ENCODE measurements at places on chromosomes 16 and 17.

DNA sequence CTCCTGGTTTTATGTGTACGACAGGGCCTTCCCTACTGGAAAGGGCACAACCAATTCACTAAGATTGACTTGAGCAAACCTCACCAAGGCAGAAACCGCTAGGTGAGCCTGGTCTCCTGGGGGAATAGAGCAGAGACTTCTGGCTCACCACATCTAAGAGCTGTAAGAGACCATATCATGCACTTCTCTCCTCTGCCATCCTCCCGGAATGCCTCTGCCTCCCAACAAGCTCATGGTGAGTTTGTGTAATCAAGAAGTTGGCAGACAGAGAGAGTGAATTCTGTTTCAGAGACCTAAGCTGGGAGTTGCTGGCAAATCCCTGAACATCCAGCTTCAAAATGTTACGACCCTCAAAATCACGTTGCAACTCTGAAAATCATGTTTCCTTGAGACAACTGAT lies 154.8 kb downstream of the SLC39A11 start:
- no peak for DNase-seq

- DNase-seq: no peak
Measured at GRCh38 chr16:77946823-77947222, 75.5 kb upstream of the CLEC3A start.

DNA sequence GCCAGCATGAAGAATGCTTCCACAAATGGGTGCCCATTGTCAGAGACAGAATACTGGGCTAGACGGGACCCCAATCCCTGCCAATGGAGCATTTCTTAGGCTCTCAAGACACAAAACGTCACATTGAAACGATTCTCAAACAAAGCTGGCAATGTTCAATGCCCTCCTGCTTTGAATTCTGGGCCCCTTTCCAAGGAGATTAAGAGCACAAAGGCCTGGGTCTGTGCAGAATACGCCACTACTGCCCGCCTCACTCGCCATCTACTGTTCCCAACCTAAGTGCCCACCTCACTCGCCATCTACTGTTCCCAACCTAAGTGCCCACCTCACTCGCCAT lies 9.7 kb downstream of the CFAP20 start:
- no peak for DNase-seq

- DNase-seq: no peak
Measured at GRCh38 chr17:20172376-20172775, 163.2 kb downstream of the SPECC1 start.

DNA sequence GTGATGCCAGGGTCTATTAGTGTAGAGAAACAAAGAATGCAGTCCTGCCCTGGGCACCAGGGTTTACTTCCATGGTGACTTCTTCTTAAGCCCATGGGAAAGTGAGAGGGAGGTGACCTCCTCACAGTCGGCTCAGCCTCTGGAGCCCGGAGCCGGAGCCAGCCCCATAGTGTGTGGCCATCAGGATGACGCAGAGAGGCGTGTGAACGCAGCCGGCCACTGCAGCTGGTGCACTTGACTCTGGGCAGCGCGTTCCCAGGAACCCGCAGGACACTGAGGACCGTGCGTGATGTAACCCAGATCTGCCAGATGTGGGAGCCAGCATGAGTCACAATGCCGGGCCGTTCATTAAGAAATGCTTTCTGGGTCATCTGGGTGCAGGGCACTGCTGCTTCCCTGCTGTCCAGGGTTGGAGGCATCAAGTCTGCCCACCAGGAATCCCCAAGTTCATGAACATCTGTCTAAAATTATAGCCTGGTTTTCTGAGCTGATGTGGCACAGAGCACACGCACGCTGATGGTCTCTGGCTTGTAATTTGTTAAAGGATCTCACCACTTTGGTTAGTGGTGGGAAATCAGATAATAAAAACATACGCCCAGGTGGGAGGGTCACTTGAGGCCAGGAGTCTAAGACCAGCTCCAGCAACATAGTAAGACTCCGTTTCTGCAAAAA lies 114.1 kb downstream of the PITPNC1 start:
- peak; percentile 45 for DNase-seq

- DNase-seq: no peak
Measured at GRCh38 chr16:57004387-57005250, 15.3 kb downstream of the NLRC5 start.

DNA sequence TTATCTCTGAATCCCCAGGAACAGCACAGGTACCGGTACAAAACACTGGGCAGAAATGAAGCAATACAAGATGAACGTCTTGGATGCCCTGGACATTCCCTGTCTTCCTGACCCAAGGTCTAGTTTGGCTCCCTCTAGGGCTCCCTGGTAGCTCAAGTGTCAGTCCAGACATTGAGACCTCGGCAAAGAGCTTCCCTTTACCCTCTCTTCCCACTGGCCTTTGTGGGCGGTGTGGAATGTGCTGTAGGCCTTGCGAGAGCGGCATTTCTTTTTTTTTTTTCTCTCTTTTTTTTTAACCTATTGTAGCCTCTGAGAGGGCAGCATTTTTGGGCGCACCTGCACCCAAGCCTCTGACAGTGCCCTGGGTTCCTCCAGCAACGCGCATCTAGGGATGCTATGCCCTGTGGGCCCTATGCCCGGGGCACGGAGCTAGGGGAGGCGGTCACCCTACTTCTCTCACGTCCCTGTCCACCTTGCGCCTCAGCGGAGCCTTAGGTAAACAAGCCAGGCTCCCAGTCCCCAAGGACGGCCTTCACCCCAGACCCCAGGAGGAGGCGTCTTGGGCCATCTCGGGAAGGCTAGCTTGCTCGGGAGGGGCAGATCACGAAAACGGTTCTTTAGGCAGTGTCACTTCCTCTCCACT lies 1.2 kb upstream of the NFATC3 start:
- DNase-seq: no peak

DNA sequence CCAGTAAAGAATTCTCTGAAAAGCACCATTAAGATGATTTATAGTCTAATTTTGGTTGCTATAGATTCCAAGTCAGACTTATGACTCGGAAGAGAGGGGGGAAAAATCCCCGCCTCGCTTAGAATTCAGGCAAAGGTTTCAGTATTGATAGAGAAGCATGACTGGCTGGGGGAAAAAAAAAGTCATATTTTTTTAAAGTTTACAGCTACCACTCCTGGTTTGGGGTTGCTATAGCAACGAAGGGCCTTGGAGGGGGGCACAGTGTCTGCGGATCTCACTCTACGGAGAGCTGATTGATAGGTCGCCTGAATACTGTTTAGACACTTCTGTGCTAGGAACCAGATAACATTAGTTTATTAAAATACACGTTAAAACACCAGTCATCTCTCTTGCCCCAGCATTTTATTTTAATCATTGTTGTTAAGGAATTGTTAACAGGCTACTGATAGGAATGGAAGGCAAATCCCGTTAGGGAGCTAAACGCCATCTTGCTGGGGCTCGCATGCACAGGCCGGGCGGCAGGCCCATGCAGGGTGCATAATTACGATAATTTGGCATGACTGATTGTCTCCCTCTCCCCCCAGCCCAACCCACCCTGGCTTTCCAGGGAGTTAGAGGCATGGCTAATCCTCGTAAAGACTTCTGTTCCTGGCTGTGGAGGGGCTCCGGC lies 380.0 kb upstream of the XYLT1 start:
- no peak for DNase-seq

DNA sequence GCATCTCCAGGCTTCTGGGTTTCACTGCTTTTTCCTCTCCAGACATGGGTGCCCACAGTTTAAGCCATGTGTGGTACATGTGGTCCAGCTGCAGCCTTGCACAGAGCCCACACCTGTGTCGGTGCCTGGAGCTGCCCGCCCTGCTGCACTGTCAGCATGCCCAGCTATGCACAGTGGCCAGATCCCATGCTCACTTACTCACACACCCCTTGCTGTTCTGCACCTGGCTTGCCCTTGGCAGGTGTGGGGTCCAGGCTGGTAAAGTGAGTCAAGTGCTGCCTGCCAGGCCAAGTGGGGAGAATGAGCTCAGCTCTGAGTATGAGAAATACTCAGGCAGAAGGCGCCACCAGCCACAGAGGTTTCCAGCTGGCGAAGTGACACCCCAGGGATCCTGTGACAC lies 739.9 kb downstream of the CDH11 start:
- DNase-seq: no peak

GRCh38 chr16:3938843-3939624 lies 58.5 kb upstream of the CREBBP start:
- peak; percentile 94 for DNase-seq

GRCh38 chr17:40316571-40317344 lies 7.8 kb downstream of the RARA start:
- peak; percentile 83 for DNase-seq

DNA sequence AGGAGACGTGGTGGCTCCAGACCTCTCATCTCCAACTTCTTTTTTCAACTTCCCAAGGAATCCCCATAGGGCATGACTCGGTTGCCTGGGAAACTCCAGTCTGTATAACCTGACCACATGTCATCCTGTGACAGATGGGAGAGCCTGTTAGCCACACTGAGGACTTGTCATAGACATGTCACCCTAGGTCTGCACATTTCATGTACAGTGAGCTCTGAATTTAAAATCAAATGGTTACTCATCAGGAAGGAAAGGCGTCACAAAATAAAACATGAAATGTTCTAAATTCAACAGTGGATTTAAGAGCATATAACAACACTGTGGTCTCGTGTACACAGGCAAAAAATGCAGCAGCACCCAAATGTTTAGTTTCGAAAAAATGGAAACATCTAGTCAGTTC lies 22.2 kb upstream of the ADAMTS18 start:
- no peak for DNase-seq

GRCh38 chr16:82192665-82193064 lies 22.6 kb upstream of the MPHOSPH6 start:
- DNase-seq: peak; percentile 23

GRCh38 chr17:28258347-28258887 lies 60.6 kb upstream of the TMEM97 start:
- no peak for DNase-seq

DNA sequence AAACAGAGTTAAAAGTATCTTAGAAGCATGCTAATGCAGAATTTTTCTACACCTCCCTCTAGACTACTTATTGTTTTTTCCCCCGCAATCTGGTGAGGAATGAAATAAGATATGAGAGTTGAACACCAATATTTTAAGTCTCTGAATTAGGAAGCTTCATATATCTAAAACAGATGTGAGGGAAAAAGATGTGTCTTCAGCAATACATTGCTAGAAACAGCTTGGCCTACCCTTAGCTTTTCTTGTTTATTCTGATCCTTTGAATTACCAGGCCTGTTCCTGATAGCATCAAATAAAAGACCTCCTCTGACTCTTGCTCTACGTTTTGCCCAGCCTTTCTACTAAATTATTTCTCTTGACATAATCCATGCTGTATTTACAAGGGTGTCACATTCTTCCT lies 221.8 kb downstream of the CDH11 start:
- no peak for DNase-seq

DNA sequence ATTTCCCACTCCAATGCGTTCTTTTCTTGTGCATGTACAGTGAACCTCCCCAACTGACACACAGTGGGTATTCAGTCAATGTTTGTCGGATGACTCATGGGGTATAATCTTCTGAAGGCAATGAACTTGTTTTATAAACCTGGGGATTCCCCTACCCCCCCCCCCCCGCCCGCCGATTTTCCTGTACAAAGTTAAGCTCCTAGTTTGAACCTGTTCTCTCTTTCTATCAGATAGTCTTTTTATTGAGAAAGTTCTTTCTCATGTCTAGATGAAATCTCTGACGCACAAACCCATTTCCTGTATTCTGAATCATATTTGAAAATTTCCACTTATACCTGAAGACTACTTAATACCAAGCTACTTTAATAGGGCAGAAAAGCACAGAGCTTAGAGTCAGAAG lies 338.3 kb downstream of the CA10 start:
- no peak for DNase-seq

- DNase-seq: no peak
Measured at GRCh38 chr17:29195465-29196081, 15.4 kb upstream of the MYO18A start.

GRCh38 chr17:13601776-13602551 lies at the start of gene HS3ST3A1:
HS3ST3A1 (minus strand) TSS chr17:13601929; CDS start chr17:13601129, 800 bp downstream.
- DNase-seq: peak; percentile 68
